ENCODE measurements at places on chromosomes 5 and 9. TPM values are rescaled to one million over a fixed set of nuclear protein-coding genes. Genes with fewer than 3 reads are reported as not detected.

GRCh38 chr9:123225374-123225813 is 43.0 kb downstream of the STRBP start:
- DNase-seq = peak; percentile 78

DNA sequence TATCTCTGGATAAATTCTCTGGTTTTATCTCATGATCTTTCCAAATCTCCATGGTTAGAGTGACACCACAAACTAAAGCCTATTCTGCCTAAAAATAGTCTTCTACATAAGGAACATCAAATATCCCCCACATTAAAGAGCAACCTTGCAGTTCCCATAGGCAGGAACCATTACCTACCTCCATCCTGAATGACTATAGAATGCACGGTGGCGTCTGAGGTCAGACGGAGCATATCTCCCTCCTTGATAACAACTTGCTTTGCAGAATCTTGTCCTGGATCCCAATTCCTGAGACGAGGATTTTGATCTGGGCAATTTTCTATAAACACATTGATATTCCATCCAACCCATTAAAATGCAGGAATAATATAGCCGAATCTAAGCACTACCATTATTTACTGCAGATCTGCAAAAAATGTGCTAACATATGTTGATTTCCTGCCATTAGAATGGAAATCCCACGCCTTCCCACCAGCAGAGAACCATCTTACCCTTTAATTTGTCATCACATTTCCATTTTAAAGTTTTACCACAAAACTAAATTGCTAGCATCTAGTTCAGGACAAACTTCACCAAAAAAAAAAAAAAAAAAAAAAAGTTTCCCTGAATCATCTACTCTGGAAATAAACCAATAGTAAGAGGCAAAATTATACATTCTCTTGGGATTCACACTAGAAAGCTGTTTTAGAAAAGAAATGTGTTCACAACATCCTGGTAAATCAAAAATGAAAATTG is 22.1 kb downstream of the CEMIP2 start:
- DNase-seq = no peak

- DNase-seq = no peak
Measured at GRCh38 chr5:153901449-153901848, 137.3 kb downstream of the FAM114A2 start.

- DNase-seq = no peak
Measured at GRCh38 chr5:155299386-155300005, 285.9 kb downstream of the KIF4B start.

GRCh38 chr9:106529616-106530015 is 333.4 kb upstream of the ZNF462 start:
- no peak for DNase-seq

DNA sequence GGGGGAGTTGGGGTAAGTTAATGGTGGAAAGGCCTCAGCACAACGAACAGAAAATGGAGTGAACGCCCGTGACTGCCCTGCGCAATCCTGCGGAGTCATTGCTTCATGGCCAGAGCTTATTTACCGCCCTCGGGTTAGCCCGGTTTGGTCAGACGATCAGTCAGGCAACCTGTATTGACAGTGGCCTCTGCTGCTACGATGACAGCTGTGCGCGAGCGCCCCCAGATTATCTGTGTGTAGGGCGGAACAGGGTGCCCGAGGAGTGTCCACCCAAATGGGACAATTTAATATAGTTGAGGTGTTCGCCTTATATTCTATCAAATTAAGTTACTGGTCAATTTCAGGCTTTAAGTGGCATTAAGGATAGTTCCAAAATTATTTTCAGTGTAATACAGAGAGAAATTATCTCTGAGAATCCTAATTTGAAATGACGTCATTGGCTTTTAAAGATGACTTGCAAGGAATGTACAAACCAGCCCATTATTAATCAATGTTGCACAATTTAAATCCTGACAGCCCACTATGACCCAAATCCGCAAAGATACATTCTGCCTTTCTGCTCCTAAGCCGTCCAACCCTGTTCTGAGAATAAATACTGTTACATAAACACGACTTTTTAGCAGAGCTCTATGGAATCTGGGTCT is 879 bp upstream of the UBQLN1 start:
- DNase-seq = peak; percentile 85

GRCh38 chr5:81779125-81779915 is 28.4 kb upstream of the SSBP2 start:
- DNase-seq = peak; percentile 66

DNA sequence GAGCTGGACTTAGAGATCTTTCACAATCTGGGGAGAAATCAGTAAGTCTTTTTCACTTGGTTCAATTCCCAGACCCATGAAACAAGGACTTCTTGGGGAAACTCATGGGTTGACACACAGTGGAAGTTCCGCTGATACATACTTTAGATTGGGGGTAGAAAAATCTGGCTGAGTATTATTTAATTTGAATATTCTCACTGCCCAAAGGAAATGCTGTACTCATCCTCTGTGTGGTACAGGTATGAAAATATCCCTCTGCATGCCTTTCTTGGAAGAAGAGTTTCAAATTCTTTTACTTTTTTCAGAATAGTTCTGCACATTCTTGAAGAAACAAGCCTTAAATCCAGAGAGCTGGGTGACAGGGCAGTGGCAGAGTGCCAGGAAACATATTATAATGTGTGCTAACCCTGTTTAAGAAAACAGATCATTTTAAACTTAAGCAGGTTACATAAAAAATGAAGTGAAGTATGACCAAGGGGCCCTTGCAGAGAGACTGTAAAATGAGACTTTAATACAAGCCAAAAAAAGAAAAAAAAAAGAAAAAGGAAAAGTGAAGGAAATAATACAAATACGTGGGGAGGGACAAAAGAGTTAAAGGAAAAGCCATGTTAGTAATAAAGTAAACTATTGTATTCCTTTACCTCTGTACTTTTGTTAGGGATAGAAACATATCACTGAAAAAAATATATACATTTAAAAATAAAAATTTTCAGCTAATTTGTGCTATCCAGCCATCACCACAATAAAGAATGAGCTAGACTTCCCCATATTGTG is 173.4 kb upstream of the NR3C1 start:
- peak; percentile 72 for DNase-seq

GRCh38 chr9:69346596-69347390 is 21.8 kb downstream of the ENTREP1 start:
- DNase-seq = no peak

DNA sequence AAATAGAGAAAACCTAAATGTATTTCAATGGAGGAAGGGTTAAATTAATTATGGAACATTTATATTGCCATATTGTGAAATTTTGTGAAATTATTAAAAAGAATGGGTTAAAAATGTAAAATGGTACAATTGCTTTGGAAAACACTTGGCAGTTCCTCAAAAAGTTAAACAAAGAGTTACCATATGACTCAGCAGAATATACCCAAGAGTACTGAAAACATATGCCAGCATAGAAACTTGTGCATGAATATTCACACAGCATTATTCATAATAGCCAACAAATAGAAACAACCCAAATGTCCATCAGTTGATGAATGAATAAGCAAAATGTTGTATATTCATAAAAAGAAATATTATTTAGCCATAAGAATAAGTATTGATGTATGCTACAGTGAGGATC is 181.0 kb upstream of the MAST4 start:
- peak; percentile 44 for DNase-seq

GRCh38 chr5:151173711-151174611 is 16.4 kb upstream of the ANXA6 start:
- no peak for DNase-seq

- DNase-seq = peak; percentile 62
Measured at GRCh38 chr9:131776473-131776872, 36.6 kb upstream of the RAPGEF1 start.

- peak; percentile 94 for DNase-seq
Measured at GRCh38 chr5:53481887-53482716, 1.7 kb downstream of the FST start.

DNA sequence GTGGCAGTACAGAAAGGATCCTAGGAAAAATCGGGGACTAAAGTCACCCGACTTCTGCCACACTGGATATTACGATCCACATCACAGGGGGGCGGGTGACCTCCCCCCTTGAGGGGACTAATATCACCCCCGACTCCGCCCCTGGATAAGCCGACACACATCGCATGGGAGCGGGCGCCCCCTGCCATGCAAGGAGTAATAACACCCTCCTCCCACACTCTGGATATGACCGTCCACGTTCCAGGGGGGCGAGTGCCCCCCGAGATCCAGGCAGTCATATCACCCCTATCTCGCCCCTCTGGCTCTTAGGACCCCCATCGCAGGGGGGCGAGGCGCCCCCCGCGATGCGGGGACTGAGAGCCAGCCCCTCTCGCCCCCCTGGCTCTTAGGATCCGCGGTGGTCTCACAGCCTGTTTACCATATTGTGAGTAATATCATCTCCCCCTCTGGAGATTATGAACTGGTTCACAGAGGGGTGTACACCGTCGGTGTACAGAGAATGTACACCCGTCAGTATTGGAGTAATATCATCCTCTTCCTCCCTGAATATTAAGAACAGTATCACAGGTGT is 423.0 kb downstream of the DIRAS2 start:
- DNase-seq = peak; percentile 0

GRCh38 chr9:90259311-90260246 is 383.0 kb downstream of the DIRAS2 start:
- no peak for DNase-seq

DNA sequence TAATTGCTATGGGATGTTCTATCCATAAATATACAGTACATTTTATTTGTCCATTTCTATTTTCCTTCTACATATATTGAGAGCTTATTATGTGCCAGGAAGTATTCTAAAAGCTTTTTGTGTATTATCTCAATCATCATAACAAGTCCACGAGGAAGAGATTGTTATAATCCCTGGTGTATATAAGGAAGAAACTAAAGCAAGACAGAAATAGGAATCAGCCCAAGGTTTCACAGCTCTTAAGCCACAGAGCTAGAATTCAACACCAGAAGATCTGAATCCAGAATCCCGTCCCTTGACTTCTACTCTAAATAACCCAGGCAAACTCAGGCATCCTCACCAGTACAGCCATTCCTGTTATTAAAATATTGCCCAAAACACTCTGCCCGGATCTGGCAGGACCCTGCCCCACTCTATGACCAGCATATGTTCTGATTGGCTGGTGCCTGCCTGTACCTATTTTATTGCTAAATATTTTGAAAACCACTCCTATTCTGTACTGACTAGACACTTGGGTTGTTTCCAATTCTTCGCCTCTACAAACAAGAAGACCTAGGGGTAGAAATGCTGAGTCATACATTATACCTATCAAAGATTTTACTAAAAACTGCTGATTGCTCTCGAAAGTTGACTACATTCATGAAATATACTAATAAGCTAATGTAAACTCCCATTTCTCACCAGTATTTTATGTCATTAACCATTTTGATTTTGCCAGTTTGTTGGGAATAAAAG is 297.4 kb downstream of the ENC1 start:
- no peak for DNase-seq

- DNase-seq = peak; percentile 87
Measured at GRCh38 chr9:6355728-6356127, 27.6 kb downstream of the TPD52L3 start.

GRCh38 chr5:142356349-142356715 is 31.5 kb upstream of the SPRY4 start:
- DNase-seq = peak; percentile 92

DNA sequence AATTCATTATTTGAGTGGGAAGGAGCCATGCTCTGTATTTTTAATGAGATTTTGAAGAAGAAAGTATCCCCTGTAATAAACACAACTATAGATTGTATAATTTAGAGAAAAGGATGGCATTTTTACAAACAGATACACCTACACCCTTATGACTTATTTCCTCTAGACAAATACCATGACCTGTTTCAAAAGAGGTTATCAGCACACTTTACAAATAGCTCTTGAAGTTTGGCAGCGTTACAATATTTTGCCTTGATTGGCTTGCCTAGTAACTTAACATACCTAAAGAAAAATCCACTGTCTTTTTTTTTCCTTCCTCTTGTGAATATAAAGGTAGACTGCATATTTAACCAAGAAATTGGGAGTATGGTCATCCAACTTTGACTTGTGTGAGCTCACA is 28.5 kb upstream of the CETN3 start:
- DNase-seq = no peak

DNA sequence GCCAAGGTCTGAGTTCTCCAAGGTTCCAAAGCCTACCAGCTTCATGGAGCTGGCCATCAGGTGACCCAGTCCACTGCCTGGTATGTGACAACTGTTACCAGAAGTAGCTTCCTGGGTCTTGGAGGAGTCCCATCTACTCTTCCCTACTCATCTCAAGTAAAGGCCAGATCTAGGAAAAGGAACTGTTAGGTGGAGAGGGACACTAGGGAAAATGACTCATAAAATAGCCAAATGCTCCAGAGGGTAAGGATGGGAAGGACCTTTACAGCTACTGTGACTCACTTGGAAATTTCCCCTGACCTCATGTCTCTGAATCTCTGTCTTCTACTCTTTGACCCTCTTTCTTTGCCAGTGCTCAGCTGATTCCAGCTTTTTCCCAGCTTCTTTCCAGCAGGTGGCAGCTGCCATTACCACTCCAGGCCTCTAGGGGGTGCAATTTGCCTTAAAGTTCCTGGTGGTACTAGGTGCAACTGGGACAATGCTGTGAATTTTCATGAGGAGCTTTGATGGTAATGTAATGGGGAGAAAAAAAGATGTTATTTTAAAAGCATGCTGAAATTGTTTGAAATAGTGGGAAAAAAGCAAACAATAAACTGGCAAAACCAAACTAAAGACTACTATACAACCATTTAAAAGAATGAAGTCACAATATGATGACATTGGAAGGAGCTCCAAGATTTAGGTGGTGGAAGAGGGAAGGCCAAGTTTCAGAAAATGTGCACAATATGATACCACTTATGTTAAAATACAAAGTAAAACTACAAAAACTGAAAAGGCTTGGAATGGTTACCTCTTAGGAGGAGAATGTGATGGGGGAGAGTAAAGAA is 27.1 kb upstream of the MYORG start:
- peak; percentile 69 for DNase-seq

DNA sequence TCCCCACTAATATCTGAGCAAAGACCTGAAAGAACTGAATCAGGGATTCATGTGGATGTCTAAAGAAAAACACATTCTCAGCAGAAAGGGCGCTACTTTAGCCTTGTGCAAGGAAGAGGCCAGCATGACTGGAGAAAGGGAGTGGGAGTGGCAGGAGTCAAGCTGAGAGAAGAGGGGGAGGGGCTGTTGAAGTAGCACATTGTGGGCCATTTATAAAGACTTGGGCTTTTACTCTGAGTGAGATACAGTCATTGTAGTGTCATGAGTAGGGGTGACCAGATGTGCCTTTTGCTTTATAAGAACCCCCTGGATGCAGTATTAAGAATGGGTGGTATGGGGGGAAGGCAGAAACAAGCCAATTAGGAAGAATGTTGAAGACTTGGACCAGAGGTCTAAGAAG is 452.8 kb downstream of the ENC1 start:
- no peak for DNase-seq

- peak; percentile 63 for DNase-seq
Measured at GRCh38 chr9:27247756-27248155, 49.2 kb downstream of the EQTN start.

GRCh38 chr5:131394128-131394527 is 130.3 kb downstream of the CDC42SE2 start:
- no peak for DNase-seq

GRCh38 chr5:36777105-36777757 is 99.3 kb upstream of the NIPBL start:
- DNase-seq = peak; percentile 50

GRCh38 chr9:33453286-33453860 is 6.0 kb upstream of the AQP3 start:
- DNase-seq = no peak

- DNase-seq = no peak
Measured at GRCh38 chr5:124514956-124515355, 231.5 kb downstream of the ZNF608 start.

ASS1 gene
- total RNA-seq = 216 TPM

NRARP gene
- total RNA-seq = 0.32 TPM

WDR38 gene
- not detected for total RNA-seq

PGM5 gene
- not detected for total RNA-seq

CCL19 gene
- not detected for total RNA-seq

FAM200C gene
- total RNA-seq = 7.1 TPM

CD72 gene
- total RNA-seq = 3.9 TPM

NUTM2G gene
- not detected for total RNA-seq

SLC22A4 gene
- 26.3 TPM for total RNA-seq
